ENCODE measurements at places on chromosomes 5 and 9.

DNA sequence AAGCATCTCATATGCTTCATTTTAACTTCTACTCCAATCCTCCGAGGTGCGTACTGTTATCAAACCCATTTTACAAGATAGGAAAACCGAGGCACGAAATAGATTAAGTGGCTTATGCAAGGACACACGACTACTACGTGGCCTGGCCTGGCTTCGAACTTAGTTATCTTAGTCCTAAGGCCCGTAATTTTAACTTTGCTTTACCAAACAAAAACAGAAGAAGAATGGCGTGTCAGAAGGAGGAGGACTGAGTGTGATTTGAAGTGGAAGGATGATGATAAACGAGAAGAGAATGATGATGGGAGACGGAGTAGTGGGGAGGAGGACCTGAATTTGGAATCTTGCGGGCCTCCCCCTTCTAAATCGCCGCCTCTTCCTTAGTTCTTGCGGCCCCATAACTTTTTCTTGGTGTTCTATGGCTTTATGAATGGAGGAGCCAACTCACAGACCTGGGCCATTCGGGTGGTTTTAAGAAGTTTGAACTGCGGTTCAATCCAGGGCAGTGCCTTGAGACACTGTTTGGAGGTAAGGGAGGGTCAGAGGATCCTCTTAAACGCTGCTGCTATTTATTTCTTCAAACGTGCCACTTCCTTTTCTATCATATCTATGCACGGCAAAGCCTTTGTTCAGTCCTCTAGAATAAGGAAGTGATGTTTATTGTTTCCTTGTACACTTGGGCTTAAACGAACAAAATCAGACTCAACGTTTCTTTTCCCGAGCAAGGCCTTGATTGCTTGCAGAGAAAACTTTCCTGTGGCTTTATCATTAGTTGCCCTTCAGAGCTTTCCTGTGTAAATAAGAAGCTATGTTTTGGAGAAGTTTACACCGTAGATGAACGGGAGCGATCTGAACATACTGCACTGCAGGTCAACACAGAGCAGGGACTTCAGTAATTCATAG, 795 bp downstream of the CNOT8 start:
- DNase-seq, result no peak

- DNase-seq, result no peak
Observed at GRCh38 chr9:125910286-125910685, 163.1 kb downstream of the PBX3 start.

DNA sequence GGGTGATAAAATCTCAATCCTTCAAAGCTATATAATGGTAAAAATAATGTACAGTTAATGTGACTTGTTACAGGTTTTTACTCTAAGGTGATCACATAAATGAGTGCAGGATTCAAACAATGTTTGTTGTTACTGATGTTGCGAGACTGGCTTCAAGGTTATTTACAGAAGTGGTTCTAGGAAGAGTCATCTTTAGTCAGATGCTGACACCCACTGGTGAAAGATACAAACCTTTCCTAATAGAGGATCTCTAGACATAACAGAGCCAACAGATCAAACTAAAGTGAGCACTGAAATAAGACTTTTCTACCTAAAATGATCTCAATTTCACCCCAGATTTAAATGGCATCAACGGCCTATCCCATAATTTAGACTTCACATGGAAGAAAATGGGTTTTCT, 20.2 kb downstream of the ARSB start:
- DNase-seq, result no peak

- DNase-seq, result no peak
Observed at GRCh38 chr9:112145886-112146285, 29.2 kb downstream of the SUSD1 start.

GRCh38 chr5:73587923-73588322, 22.4 kb downstream of the UTP15 start:
- no peak for DNase-seq

- no peak for DNase-seq
Observed at GRCh38 chr9:15249981-15250380, 57.0 kb downstream of the TTC39B start.

DNA sequence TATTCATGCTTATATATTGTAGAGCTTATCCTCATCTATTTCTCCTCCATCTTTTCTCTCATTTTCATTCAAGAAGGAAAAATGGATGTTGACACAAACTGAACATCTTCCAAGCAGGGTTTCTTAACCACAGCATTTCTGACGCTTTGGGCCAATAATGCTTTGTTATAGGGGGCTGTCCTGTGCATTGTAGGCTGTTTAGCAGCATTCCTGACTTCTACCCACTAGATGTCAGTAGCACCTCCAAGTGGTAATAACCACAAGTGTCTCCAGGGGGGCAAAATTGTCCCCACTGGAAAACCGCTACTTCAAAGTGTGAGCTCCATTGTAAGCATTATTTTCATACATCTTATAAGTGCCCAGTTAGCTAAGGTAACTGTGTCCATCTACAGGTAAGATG, 2.6 kb upstream of the TXNDC8 start:
- no peak for DNase-seq

Measured in MG63 (cell line).